Mucosa of descending colon (tissue), 3 donors: ENCODE measurements at places on chromosomes 2 and 18.
A peak's percentile ranks its signal among the peaks of the same experiment; 100 is the strongest.

DNA sequence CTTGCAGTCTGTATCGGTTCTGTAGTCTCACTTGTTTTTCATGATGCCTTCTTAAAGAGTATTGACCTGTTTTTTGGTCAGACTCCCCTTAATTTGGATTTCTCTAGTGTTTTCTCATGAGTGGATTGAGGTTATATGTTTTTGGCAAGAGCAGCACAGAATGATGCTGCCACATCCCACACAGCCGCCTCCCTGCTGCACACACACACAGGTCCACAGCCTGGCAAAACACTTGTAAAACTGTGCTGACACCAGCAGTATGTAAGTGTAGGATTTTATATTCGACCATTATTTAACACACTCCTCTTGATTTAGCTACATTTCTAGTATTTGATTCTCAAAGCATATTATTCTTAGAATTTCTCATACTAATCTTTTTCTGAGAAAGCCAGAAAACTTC lies 68.1 kb downstream of the ITGB1BP1 start:
- DNase-seq = no peak

DNA sequence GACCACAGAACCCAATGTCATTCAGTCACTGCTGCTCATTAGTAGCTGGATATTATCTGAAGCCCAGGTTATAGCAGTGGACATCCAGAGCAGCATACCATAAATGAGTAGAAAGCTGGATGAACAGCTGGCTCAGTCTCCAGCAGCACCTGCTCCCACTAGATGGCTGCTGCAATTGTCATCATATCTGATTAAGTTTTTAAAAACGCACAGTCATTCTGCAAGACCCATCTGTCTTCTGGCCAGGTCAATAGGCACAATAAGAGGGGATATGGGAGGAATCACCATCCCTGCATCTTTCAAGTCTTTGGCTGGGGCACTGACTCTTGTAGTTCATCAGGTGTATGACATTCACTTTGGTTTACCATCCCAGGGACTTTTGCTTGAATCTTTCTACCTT lies 55.1 kb upstream of the XDH start:
- DNase-seq = no peak

GRCh38 chr18:78528411-78529258 lies 451.0 kb upstream of the SALL3 start:
- no peak for DNase-seq

- no peak for DNase-seq
Observed at GRCh38 chr2:72415241-72415661, 267.6 kb upstream of the CYP26B1 start.

- no peak for DNase-seq
Observed at GRCh38 chr18:69250305-69251151, 150.2 kb upstream of the DOK6 start.

DNA sequence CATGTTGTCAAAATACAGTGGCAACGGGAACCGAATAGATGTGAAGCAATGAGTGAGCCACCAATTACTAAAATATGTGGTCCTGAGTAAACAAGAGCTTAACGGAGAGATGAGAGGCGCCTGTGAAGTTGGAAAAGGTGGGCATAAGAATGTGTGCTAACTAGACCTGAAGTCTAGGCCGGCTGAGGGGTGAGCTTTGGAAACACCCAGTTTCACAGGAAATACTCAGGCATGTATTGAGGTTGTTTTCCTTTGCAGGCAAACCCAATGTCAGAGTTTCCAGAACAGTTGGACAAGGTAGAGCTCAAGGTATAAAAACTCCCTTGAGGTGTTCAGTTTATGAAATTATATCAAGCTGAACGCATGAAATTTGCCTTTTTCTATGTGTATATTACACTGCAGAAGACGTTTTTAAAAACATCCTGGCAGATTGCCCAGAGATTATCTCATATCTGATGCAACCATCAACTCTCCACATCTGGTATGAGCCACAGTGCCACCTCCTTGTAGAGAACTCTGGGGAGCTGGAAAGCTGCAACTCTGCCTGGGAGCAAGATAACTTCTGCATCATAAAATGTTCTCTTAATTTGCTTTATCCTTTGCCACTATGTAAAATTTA lies 3.9 kb upstream of the WDSUB1 start:
- DNase-seq = no peak

GRCh38 chr2:169797601-169798000 lies 1.1 kb upstream of the SSB start:
- DNase-seq = no peak

- no peak for DNase-seq
Observed at GRCh38 chr2:232537079-232537478, 2.4 kb upstream of the CHRNG start.

- DNase-seq = no peak
Observed at GRCh38 chr2:64220265-64220664, 76.0 kb upstream of the PELI1 start.

GRCh38 chr2:207300817-207301216 lies 135.1 kb upstream of the KLF7 start:
- DNase-seq = no peak

GRCh38 chr2:9640403-9641104 lies 9.8 kb upstream of the YWHAQ start:
- no peak for DNase-seq

GRCh38 chr18:55849391-55849790 lies 261.4 kb upstream of the TCF4 start:
- no peak for DNase-seq

- DNase-seq = no peak
Observed at GRCh38 chr2:50492477-50492851, 539.5 kb downstream of the NRXN1 start.

- DNase-seq = peak; percentile 50
Observed at GRCh38 chr18:44682201-44682870, 1.6 kb downstream of the SETBP1 start.

DNA sequence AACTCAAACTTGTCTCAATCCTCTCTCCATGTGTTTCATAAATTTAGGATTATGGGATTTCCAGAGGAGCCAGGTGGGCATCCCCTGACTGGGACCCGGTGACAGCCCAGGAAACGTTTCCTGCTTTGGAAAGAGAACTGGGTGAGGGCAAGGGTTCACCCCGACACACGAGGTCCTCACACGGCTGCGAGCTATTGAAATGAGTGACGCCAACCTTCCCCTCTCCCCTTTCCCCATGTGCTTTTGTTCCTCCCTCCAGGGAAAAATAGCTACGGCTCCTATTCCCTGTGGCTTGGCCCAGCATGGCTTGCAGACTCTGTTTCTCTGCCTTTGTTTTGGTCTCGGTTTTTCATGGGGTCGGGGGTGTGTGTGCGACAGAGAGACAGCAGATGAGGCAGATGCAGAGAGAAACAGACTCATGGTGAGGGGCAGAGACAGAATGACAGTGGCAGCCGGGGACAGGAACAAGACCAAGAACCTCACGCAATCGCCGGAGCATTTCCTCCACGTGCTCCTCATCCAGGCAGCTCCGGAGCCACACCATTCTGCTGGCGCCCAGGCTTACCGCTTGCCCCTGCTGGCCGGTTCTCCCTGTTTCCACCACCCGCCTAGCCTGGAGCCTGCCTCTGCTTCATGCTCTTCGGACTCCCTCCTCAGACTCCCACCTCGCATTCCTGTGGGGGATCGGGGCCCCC lies 238.5 kb downstream of the DYSF start:
- DNase-seq = no peak

DNA sequence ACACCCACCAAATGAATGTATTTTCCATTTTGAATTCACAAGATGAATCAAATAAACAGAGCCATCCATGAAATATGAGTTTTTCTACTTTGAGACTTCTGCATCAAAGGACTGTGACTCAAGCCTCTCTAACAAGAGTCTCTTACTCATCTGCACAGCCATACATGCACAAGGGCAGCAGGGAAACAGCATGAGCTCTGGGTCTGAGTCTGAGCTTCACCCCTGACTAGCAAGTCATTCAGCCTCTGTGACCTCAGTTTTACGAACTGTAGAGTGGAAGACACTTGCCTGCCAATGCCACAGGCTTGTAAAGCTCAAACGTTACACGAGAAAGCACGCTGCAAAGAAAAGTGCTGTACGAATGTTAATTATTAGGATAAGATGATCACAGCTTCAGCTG lies 42.9 kb downstream of the MREG start:
- DNase-seq = no peak

DNA sequence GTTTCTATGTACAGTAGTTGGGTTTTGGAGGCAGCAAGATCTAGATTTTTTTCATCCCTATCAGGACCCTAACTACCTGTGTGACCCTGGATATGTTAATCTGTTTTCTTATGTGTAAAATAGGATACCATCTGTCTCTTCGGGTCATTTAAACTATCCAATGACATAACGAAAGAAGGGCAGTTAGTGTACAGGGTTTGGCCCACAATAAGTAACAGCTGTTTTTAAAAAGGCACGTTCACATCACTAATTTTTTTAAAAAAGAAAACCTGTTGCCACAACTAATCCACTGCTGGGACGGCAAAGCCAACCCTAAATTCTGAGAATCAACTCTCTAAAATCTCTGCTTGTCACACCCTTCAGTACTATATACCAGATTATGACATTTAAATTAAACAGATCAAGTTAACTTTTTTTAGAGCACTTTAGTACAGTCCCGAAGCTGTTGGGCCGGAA lies 869 bp downstream of the USP40 start:
- no peak for DNase-seq

- no peak for DNase-seq
Observed at GRCh38 chr2:237389831-237390230, 24.1 kb downstream of the COL6A3 start.

DNA sequence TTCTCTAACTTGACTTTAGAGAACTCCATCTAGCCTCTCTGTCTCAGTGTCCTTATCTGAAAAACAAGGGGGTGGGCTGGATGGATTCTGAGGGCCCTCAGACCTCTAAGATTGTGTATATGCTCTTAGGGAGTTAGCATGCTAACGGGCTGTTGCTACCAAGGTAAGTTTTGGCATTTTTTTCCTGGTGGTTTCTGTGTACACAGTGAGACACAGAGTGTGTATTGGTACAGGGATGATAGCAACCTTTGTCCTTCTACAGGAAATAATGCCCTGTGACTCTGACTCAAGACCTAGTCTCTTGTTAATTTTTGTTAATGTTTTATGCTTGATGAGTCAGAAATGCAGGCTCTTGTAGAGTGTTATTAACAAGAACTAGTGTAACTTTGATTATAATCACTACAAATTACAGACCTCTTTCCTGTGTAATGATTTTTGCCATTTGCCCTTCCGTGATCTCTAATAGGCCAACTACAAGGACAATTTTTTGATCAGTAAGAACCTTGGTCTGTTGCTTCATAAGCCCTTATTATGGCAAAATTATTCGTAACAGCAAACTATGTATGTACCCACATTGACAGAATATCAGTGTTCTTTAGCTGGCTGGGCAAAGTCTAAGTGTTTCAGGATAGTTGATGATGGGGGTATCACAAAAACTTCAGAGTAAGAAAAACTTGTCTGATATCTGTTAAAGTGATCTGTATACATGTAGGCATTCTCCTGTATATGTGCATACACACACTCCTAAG lies 89.7 kb downstream of the SPTBN1 start:
- DNase-seq = no peak

DNA sequence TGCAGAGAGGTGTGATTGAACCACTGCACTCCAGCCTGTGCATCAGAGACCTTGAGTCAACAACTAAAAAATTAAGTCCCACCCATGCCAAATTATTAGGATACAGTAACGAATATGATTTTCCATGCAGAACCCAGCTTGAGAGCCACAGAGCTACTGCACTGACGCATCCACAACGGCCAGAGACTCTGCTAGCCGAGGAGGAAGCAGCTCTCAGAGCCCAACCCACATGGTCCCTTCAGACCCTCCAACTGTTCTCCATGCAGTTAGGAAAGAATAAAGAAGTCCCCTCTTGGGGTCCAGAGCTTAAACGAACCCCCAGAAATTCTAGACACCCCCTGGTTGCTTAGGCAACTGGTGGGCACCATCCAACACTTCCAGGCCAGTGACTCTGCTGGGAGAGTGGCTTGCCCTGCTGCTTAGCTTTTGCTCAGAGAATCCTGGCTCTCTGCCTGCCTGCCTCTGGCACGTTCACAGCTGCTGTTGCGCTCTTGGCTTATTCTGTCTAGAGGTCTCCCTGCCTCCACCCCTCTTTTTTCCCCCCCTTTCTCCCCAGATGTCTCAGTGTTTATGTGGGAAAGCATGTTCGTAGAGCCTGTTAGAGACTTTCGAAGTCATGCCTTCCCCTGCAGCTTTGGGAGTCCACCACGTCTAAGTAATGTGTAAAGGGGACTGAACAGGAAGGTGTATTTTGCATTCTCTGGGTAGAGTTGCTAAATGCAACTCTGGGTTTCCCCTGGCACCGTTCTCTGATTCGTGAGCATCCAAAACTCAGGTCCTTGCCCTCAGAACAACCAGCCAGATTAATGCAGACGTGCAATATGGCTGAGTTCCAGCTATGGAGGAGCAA lies 26.0 kb upstream of the SP3 start:
- peak; percentile 68 for DNase-seq

- DNase-seq = peak; percentile 71
Observed at GRCh38 chr2:175414882-175415487, 233.5 kb upstream of the ATP5MC3 start.

GRCh38 chr18:44876024-44876423 lies 195.3 kb downstream of the SETBP1 start:
- DNase-seq = no peak

GRCh38 chr2:109290887-109291643 lies 162.1 kb downstream of the SH3RF3 start:
- DNase-seq = no peak

DNA sequence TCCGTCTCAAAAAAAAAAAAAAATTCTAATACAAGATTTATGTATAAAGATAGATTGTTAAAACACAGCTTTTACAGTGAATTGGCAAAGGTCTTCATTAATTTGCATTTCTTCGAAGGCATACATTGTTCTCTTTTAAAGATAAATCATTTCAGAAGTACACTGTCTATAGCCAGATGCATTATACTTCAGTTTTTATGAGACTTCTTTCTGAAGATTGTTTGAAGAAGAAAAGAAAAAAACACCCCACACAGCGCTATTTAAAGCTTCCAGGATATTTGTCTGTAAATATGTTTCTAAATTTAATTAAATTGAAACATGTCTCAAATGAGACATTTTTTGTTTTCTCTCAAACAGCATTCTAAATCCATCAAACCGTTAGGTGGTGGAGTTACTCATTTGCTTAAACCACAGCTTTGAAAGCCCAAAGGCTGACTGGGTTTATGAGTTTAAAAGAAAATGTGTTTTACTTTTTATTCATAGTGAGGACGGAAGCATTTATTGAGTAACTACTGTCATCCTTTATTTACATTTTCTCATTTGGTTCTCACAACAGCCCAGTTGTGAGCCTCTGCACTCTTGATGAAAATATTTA lies 42.4 kb upstream of the C1GALT1C1L start:
- DNase-seq = no peak
